ENCODE measurements at places on chromosomes 12 and 14.

- DNase-seq, result no peak
Measured at GRCh38 chr12:125518074-125518473, 452.8 kb downstream of the AACS start.

GRCh38 chr12:32252199-32253073 lies 145.8 kb downstream of the BICD1 start:
- no peak for DNase-seq

DNA sequence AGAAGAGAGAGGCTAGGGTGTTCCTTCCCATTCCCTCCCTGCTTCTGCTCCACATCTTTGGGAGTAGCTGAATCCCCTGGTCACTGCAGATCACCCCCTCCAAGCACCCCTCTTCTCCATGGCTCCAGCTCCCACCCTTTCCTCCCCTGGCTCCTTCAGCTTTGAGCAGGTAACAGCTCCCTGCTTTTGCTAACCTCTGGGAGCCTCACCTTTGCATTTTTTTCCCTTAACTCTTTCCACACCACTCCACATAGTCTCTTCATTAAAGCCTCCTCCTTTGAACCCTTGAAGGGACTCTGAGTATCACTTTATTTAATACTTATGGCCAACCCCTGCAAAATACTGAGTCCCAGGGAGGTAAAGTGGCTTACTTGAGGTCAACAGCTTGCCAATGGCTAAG lies 25.7 kb upstream of the SERPINA6 start:
- DNase-seq, result no peak

GRCh38 chr12:29599381-29599780 lies 101.9 kb upstream of the OVCH1 start:
- no peak for DNase-seq

DNA sequence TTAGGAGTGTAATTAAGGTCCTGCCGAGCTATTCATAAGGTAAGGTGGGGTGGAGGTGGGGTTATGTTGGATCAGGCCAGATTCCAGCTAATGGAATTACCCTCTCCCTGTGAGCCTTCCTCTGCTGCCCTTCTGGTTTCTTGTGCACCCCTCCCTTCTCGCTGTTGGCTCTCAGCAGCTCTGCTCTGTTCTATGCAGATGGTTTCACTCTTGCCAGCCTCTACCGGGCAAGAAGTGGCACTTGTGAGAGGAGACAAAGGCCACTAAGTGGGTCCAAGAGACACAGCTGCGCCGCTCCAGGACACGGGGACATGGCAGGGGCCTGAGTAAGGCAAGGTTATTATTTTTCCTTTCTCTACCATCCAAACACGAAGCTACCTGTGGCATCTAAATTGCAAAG lies 334.4 kb downstream of the EMP1 start:
- DNase-seq, result peak; percentile 43

- peak; percentile 74 for DNase-seq
Measured at GRCh38 chr12:6312529-6313325, 2.2 kb downstream of the PLEKHG6 start.

DNA sequence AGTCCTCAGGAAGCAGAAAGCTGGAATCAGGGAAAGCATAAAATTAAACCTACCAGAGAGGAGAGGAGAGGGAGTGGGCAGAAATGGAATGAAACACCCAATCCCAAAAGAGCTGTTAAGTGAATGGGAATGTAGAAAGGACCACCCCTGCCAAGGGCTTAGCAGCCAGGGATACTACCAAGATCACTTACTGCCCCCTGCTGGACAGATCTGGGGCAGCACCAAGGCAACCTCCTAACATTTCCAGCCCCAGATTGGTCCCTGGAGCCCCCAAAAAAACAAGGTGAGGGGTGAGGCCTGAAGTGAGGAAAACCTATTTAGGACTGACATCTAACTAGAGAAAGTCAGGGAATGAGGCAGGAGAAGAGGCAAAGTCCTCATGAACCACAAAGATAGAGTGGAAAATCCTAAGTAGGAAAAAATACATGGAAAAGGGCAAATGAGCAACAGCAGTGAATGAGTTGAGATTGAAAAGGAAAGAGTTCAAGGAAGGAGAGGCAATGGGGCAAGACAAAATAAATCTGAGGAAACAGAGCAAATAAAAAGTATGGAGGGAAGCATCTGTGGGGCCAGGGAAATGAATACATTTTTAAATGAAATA lies 11.2 kb upstream of the FKBP11 start:
- no peak for DNase-seq

DNA sequence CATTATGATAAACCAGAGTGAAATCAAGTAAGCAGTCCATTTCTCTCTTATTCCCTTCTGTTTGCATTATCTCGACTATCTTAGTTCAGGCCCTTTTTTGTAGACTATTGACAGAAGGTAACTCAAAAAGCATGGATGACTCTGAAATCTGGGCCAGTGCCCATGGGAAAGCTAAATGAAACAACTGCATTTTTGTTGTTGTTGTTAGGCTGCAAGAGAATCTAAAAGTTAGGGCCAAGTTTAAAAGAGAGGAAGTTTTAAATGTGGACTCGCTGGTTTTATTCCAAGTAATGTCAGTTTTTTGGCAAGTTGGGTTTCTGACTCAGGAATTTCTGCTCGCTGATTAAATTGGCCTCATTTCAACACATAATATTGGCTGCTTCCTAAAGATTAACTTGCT lies 201.1 kb downstream of the PIK3C2G start:
- DNase-seq, result no peak

GRCh38 chr14:103317251-103317650 lies 16.8 kb upstream of the EIF5 start:
- no peak for DNase-seq

- no peak for DNase-seq
Measured at GRCh38 chr12:6335451-6336078, 6.3 kb downstream of the TNFRSF1A start.

GRCh38 chr14:94027566-94028449 lies 1.7 kb downstream of the OTUB2 start:
- DNase-seq, result peak; percentile 32

- no peak for DNase-seq
Measured at GRCh38 chr14:31265701-31266398, 58.3 kb upstream of the HECTD1 start.

DNA sequence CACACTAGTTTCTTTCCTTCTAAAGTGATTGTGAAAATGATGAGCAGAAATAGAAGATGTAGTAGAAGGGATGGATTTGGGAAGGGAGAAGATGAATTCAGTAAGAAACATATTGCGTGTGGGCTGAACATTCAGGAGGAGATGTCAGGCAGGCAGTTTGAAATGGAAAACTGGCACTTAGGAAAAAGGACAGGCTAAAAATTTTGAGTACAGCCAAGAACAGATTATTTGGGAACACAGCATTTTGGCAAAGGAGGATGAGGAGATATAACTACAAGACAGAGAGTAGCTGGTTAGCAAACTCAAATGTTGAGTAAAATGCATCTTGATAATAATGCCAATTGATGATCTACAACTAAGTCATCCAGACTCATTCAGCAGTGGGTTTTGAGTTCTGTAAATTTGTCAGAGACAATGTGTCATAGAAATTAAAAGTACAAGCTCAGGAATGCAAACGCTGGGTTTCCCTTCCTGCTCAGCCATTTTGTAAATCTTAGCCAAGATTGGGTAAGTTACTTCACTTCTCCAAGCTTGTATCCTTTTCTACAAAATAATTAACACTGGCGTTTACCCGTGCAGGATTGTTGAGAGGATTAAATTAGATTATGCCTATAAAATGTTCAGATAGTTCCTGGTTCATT lies 255.0 kb downstream of the NAV3 start:
- no peak for DNase-seq
